ENCODE measurements at places on chromosomes 1 and 21.

GRCh38 chr1:43757343-43758053, 50.2 kb downstream of the ST3GAL3 start:
- DNase-seq, result no peak

DNA sequence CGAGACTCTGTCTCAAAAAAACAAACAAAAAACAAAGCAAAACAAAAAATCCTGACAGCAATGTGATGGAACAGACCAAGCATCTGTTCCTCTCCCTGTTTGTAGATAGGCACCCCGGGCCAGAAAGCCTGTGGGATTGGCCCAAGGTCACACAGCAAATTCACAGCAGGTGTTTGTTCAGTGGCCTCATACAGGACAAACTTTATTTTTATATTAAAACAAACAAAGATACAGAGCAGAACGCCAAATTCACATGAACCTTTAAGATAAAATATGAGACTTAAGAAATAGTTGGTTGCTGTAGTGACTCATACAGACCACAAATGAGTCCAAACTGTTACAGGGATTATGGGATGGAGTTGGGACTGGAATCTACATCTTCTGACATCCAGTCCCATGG, 2.3 kb upstream of the CELA2A start:
- DNase-seq, result peak; percentile 76

DNA sequence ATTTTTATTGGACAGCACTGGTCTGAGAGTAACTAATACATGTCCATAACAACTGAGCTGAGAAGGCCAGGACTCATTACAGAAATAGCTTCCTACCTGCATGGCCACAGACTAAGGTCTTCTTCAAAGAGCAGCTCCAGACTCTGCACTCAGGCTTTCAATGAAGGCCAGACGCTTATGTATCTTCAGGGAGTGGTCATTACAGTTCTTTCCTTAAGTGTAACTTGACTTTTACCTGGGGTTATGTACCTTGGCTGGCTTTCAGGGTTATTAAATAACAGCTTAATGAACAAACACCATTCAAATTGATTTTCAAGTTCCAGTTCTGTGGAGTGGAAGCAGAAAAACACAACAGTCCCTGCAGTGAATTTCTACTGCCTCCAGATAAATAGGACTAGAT, 23.8 kb upstream of the SLC22A15 start:
- DNase-seq, result no peak

DNA sequence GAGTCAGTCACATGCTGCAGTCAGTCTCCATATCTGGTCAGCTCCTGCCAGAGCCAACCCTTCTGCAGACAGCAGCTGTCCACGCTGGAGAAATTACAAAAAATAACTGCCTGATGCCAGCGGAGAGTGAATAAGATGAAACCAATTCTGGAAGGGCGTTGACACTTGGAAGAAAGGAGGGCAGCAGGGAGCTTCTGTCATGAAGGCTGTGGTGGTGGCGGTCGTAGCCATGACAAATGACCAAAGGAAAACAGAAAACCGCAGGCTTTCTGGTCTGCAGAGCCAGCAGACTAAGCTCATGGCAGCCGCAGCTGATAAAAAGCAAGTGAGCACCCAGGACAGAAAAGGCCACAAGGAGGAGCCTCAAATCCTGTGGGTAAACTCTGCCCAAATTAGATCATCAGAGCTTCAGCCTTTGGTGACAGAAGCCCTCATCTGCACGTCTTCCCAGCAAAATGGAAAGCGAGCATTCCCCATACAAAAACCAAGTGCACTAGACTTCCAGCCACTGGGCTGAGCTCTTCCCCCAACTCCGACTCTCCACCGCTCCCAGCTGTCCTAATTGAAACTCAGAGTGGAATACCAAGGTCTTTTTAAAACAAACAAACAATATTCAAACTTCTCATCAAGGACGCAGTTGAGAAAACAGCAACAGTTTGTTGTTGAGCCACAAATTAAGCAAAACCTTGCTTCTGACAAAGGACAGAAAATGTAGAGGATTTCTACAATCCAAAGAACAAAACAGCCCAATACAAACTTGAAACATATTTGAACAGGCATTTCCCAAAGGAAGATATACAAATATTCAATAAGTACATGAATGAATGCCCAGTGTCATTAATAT, 28.7 kb downstream of the RSPH1 start:
- DNase-seq, result peak; percentile 2

- DNase-seq, result peak; percentile 61
Observed at GRCh38 chr1:153919876-153920852, 2.6 kb downstream of the GATAD2B start.

- DNase-seq, result no peak
Observed at GRCh38 chr1:32192220-32192948, 8.0 kb upstream of the CCDC28B start.

DNA sequence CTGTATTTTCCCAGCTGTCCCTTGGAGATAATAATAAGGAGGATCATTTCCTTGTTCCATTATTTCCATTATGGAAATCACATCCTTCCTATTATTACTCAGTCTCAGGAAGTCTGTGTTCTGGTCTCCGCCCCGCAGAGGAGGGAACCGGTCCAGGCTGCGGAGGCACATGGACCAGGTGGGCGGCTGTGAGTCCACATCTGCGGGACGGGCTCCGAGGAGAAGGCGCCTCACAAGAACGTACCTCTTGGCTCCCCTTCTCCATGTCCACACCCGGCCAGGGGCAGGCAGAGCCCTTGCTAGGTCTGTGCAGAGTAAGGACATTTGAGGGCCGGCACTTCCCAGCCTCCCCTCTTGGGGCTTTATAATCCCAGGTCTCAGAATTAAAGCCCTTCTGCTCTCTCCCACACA, 14.6 kb downstream of the RAB7B start:
- no peak for DNase-seq

GRCh38 chr1:201554190-201554600, 15.3 kb downstream of the NAV1 start:
- DNase-seq, result no peak
